Stimulated activated CD8-positive, alpha-beta memory T cell treated with anti-CD3 and anti-CD28 coated beads, Interleukin-4, amount 100 ng/mL, for 1 hour (primary cell): ENCODE measurements at places on chromosomes 2 and 18.

- no peak for DNase-seq
These were observed 57.7 kb upstream of the SCN9A start for GRCh38 chr2:166433457-166433856.

DNA sequence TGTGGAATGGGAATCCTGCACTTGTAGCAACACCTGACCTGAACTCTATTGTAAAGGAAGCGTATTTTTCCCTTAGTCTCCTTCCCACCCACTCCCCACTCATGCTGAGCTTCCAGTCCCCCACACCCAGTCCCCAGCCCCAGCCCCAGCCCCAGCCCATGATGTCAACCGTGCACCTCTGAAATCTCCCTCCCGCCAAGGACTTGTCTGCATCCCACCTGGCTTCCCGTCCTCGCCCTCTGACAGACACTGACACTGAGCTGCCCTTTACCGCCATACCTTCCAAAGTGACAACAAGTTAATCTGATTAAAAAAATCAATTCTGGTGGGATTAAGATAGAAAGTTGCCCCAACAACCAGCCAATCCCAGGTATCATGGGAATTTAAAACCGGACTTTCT is 213.6 kb upstream of the CELF4 start:
- no peak for DNase-seq

DNA sequence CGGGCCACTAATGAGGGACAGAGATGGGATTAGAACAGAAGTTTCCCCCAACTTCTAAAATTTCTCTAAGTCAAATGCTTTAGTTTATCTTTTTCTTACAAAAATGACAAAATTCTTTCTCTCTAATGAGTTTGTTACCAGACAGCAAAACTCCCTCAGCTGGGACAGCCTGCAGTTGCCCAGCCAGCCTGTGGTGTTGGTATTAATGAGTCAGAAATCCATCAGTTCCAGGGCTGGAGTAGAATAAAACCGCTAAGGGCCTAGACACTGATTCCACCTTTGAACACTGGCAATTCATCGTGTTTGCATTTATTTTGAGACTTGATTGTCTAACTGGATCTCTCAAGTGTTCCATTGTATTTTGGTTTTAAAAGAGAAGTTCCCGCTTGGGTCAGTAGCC is 38.3 kb upstream of the SMAD2 start:
- DNase-seq = no peak

DNA sequence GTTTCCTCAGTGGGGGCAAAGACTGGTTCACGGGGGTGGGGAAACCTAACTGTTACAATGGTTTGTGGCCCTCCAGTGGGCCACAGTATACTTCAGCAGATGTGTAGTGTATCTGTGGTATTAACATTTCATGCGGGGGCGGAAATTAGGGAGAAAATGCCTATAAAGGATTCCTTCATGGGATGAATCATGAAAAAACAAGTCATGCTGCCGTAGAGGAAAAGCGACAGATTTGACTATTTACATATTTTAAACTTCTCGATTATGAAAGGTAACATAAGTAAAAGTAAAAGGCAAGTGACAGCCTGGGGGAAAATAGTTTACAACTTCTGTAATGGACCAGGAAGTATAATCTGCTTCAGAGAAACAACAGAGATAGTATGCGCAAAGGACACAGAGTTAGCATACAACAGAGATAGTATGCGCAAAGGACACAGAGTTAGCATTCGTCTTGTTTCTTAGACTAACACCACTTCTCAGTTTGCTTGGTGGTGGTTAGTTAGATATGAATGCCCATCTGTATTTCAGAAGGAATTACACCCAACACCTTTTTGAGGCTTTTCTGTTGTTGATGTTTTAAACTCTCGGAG is 41.1 kb downstream of the MRPS9 start:
- DNase-seq = no peak

DNA sequence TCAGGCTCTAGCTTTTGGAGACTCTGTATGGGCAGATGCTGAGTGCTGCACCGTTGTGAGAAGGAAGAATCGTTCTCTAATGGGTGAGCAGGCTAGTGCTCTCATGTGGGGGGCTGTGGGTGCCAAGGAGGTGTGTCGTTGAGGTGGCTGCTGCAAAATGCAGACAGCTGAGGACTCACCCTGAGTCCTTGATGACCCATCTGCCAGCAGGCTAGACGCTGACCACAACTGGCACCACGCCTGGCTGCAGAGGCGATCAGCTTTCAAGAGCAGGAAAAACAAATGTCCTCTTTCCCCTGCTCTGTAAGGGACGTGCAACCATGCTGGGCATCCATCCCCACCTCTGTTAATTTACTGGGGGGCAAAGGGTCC is 48.2 kb downstream of the HAUS1 start:
- DNase-seq = no peak

- no peak for DNase-seq
These were observed 36.5 kb upstream of the HPCAL1 start for GRCh38 chr2:10266133-10266620.
